ENCODE measurements at places on chromosomes 11 and 22.

DNA sequence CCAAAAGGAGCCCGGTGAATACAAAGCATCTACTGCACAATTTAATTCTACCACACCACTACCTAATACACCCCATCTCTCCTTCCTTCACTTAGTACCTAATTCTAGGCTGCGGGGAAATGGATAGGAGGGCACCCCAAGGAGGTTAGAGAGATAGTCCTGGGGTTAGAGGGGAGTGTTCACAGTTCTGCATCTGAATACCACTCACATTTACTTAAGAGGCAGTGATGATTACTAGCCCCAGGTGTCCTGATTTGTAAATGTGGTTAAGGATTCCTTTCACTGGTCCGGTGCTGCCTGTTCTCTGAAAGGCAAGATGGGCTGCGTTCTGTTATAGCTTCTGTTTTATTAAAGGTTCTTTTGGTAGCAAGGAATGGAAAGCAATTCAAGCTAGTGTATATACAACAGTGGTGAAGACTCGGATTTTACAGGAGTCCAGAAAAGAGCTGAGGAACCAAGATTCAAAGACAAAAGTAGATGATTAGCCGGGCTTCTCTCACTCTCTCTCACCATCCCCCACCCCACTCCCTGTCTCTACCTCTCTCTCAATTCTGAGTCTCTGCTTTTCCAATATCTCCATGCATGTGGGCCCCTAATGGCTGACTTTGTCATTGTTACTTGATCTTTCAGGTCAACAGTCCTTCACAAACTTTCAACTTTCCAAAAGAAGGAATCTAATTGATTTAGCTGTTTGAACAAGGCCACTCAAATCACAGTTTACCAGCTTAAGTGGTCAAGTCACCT lies 8.7 kb upstream of the KCNA4 start:
- no peak for DNase-seq

DNA sequence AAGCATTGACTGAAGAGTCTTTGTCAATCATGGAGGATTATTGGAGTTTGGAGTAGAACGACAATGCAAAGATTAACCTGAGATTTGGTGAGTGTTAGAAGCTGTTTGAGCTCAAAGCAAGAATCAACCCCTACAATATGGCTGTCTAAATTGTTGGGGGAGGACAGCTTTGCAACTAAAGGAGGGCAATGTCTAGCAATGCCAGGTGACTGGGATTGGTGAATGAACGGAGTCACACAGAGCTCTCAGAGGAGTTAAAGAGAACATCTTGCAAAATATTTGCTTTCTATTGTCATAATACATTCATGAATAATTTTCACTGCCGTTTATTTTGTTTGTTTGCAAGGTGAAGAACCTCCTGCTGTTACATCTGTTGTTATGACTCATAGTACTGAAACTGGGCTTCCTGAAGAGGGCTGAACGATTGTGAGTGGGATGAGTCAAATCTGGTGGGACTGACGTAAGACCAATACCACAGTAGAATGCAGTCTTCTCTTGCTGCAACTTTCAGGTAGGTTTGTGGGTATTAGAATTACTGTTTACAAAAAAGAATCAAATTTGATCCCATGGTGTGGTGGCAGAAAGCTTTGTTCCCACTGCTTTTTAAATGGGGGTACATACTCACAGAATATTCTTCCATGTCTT lies 281.9 kb downstream of the CADM1 start:
- no peak for DNase-seq

- no peak for DNase-seq
Observed at GRCh38 chr11:76323804-76324203, 57.1 kb downstream of the THAP12 start.

DNA sequence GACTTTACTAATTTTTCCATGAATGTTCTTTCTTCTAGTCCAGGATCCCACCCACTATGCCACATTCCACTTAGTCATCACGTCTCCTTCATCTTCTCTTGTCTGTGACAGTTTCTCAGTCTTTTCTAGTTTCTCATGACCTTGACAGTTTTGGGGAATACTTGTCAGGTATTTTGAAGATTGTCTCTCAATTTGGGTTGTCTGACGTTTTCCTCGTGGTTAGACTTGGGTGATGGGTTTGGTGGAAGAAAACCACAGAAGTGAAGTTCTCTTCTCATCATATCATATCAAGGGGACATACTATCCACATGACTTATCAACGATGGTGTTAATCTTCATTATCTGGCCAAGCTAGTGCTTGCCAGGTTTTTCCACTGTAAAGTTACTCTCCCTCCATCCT lies 102.4 kb downstream of the LRRC32 start:
- no peak for DNase-seq

GRCh38 chr11:109696191-109696897 lies 274.4 kb downstream of the C11orf87 start:
- DNase-seq = no peak

DNA sequence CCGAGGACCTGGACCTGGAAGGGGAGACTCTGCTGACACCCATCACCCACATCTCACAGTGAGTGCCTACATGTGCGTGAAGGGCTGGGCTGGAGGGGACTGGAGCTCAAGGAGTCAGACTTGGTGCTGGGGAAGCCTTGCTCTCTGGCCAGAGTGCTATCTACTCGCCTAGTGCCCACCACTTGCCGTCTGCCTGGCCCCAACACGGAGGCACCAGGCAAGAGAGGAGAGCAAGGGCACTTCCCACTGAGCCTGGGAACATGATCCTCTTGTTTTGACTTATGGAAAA lies 37.8 kb downstream of the KCNQ1OT1 start:
- DNase-seq = no peak

DNA sequence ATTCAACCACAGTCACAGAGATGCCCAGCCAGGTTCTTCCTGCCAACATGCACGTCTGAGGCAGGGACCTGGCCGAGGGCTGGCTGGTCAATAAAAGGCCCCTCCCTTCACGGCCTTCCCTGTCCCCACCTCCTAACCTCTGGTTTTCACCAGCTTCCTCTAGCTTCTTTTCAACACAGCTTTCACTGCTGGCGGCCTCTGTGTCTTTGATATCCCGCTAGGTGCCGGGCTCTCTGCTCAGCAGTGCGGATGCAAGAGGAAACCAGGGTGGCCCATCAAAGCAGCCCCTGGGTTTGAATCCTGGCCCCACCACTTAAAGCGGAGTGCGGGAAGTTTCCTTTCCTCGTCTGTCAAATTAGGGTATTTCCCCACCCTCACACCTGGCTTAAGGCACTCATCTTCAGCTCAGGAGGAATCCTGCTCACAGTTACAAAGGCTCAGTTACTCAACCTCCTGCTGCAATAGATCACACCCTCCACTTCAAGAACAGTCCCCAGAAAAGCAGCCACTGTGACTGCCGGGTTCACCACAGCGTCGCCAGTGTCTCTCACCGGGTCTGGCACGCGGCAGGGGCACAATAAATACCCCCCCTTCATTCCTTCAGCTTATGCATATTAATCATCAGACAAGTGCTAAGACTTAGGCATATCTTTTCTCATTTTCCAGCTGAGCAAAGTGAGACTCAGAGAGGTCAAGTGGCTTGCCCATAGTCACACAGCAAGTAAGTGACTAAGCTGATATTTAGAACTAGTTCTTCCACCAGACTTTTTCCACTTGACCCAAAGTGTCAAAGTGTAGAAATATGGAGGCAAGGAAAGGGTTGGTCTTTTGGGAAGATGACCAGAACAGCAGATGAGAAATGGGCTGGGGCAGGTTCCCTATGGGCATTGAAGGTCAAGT lies 45.7 kb downstream of the TXN2 start:
- peak; percentile 93 for DNase-seq

GRCh38 chr11:74847395-74847794 lies 98.7 kb downstream of the RNF169 start:
- DNase-seq = no peak

DNA sequence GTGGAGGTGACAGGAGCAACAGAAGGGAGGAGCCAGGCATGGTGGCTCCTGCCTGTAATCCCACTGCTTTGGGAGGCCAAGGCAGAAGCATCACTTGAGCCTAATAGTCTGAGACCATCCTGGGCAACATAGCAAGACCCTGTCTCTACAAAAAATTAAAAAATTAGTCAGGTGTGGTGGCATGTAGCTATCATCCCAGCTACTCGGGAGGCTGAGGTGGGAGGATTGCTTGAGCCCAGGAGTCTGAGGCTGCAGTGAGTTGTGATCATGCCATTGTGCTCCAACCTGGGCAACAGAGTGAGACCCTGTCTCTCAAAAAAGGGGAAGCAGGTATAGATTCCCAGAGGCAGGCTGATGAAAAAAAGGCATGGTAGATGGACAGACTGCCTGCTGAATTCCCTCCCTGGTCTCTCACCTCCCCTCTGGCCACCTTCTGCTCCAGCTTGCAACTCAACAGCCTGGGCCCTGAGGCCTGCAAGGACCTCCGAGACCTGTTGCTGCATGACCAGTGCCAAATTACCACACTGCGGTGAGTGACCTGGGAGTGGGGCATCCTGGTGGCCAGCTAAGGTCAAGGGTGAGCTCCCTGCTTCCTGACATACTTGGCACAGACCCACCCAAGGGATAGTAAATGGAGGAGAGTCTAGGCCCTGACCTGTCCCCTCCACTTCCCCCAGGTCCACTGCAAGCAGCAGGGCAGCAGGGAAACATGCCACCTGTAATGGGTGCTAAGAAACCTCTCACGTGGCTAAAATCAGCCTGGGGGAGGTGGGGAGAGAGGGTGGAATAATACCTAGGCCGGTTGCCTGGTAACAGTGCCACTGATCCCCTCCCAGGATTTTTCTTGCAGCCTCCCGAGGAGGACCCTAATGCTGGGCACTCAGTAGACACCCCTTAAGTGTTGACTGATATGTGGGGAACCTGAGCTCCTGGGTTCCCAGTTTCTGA lies 4.3 kb upstream of the NHERF4 start:
- no peak for DNase-seq

GRCh38 chr22:32632512-32633315 lies 158.1 kb downstream of the FBXO7 start:
- DNase-seq = no peak

DNA sequence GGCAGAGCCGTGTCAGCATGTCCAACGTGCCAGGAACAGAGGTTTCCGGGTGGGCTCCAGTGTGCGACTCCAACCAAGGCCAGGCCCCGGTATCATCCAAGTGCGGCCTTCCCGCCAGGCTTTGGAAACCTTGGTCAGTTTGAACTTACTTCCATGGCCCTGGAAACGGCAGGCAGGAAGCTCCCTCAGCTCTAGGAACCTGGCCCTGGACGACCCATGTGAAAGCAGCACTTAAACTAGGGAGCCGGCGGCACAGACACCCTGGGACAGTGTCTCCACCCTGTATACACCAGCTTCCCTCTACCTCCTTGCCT lies 65.2 kb downstream of the MYH9 start:
- DNase-seq = no peak

DNA sequence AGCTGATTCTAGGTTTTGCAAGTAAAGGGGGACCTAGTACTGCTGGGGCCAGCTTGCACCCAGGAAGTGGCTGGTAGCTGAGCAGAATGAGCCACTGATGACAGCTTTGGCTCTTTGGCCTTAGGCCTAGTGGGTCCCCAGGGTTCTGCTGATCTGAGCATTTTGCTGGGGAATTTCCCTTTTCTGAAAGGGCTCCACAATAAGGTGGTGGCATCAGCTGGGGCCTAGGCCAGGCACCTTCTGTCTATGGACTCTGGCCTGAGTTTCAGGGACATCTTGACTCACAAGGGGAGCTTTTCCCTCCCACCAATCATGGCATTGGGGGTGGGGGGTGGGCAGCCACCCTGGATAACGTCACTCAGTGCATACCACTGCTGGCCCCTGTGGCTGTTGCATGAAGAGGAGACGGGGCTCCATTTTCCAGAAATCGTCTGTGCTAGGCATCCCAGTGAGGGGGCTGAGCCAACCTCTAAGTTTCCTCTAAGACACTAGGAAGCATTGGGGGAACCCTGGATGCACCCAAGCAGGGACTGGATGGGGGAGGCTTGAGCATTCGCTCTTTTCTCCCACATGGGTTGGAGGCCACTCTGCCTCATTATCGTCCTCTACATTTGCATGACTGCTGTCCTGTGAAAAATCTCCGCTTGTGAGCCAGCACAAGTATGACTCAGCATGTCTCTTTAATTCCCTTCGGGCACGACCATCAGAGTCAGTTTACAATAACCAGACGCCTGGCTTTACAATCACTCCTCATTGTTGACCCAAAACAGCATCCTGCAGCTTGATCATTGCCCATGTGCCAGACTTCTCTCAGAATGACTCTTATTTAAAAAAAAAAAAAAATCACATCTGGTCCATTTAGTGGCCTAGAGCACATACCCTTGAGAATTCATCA lies 145.0 kb upstream of the THY1 start:
- no peak for DNase-seq

- DNase-seq = no peak
Observed at GRCh38 chr22:35893698-35894097, 134.9 kb downstream of the RBFOX2 start.

DNA sequence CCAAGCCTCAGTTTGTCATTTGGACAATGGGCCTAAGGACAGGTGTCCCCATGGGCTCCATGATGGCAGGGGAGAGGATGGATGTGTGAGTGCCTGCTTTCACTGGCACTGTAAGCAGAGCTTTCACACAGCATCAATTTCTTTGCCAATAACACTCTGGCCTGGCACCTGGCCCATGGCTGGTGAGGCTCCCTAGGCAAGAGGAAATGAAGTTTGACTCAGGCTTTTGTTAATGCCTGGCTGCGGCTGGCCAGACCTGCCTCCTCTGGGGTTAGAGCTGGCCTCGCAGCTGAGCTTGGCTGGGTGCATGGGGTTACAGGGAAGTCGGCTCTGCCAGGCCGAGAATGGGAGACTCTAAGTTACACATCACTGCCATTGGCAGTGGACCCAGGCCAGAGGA lies 30.0 kb upstream of the SEZ6L start:
- no peak for DNase-seq

GRCh38 chr11:82398300-82398815 lies 335.3 kb downstream of the FAM181B start:
- no peak for DNase-seq

DNA sequence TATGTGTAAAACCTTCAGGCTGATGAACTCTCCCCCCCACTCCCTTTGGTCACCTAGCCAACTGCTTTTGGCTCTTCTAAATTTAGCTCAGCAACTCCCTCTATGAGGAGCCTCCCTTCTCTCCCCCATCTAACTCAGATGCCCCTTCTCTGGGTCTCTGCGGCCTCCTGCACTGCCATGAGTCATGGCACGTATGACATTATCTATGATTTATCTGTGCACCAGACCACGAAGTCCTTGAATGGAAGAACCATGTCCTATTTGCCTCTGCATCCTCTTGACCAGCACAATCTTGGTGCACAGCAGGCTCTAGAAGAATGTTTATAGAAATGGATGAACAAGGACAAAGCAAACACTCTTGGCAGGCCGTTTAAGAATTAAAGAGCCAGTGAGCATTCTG lies 46.0 kb downstream of the RPL27A start:
- no peak for DNase-seq

DNA sequence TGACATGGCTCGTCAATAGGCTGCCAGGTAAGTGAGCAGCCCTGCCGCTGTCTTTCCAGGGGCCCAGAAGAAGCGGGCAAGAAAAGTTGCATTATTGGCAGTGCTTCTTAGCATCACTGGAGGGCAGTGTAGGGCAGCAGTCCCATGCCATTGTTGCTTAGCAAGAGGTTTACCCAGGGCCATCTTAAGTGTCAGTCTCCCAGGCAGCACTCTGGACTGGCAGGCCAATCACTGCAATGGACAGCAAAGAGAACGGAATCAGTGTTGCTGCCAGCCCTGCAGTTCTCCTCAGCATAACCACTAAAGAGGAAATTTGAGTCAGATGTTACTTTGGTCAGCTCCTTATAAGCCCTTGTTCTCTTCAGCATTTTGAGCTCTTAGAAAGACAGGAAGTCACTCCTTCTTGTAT lies 13.4 kb upstream of the GRK2 start:
- peak; percentile 70 for DNase-seq

All from natural killer cell (primary cell).